CD4-positive, alpha-beta T cell treated with Interleukin-4 for 4 hours (primary cell): ENCODE measurements at places on chromosomes 16 and 17.

DNA sequence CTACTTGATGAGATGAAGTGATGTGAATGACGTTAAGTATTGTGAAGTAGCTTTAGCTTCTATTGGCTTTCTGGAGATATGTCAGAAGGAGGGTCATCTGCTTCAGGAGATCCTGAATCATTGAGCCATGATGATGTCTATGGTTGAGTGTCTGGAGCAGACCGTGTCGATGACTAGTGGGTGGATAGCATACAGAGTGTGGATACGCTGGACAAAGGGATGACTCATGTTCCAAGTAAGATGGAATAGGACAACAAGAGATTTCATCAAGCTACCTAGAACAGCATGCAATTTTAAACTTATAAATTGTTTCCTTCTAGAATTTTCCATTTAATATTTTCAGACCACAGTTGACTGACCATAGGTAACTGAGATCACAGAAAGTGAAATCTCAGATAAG is 116.1 kb upstream of the RBBP6 start:
- no peak for DNase-seq

- no peak for DNase-seq
Observed at GRCh38 chr16:85918436-85918835, 19.5 kb downstream of the IRF8 start.

- no peak for DNase-seq
Observed at GRCh38 chr16:25426829-25427228, 169.2 kb upstream of the ZKSCAN2 start.

GRCh38 chr16:67959536-67960329 is 8.7 kb downstream of the SLC12A4 start:
- DNase-seq = no peak

- DNase-seq = no peak
Observed at GRCh38 chr17:8479431-8479947, 43.8 kb downstream of the NDEL1 start.

DNA sequence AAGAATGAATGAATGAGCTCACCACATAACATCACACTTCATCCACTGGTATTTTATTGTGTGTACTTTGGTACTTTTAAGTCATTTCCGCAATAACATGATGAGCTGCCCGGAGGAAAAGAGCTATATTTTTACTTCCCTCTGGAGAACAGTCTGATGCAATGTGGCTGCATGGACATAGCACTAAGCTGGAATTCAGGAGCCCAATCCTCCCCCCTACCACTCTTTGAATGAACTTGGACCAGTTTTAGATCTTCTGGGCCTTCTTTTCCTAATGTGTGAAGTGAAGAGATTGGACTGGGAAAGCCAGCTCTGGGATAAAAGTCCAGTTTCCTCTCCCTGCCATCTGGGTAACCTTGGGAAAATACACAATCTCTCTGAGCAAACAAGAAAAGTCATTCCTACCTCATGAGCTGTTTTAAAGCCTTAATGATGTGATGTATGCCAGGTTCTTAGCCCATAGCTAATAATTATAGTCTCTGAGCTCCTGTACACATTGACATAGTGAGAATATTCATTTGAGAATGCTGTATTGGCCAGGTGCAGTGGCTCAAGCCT is 79.3 kb downstream of the ABCC12 start:
- DNase-seq = no peak

DNA sequence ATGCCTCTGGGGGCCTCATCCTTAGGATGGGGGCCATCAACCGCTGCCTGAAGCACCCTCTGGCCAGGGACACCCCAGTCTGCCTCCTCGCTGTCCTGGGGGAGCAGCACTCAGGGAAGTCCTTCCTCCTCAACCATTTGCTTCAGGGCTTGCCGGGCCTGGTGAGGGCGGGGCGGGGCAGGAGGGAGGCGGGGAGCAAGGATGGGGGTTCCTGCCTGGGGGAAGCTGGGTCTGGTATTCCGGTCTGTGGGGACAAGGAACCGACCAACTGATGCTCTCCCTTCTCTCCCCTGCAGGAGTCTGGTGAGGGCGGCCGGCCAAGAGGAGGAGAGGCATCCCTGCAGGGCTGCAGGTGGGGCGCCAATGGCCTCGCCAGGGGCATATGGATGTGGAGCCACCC is 2.0 kb downstream of the RNF112 start:
- no peak for DNase-seq

DNA sequence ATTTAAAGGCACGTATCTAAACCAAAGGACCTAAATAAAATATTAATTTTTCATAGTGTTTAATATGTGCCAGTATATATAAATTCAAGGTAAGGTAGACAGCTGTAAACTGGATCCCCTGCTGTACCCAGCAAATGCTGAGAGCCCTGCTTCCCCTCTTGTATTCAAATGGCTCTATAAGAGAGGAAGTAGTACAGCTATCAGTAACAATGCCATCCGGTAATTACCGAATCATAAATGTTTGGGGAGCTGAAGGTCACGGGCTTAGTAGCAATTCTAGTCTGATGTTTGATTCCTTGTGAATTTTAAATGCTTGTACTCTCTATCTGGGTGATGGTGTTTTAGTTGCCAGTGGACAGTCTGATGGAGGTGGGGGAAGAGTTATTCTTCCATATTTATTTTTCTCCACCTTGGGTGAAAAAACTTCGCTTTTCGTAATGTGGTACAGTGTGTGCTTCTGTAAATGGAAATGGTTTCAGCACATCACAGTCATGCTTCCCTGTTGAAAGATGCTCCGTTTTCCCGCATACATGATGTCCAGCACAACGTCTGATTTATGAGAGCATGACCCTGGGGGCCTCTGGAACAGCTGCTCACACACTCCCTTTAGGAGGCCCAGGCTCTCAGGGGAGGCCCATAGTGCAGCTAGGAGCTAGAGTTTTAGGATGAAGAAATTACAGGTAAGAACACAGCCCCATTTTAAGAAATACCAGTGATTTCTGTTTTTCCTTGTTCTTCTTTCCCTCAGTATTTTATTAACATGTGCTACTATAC is 423.9 kb downstream of the WWOX start:
- DNase-seq = no peak

GRCh38 chr17:62791767-62792446 is 16.2 kb downstream of the MARCHF10 start:
- no peak for DNase-seq

- DNase-seq = no peak
Observed at GRCh38 chr16:49405123-49405522, 31.5 kb downstream of the C16orf78 start.

DNA sequence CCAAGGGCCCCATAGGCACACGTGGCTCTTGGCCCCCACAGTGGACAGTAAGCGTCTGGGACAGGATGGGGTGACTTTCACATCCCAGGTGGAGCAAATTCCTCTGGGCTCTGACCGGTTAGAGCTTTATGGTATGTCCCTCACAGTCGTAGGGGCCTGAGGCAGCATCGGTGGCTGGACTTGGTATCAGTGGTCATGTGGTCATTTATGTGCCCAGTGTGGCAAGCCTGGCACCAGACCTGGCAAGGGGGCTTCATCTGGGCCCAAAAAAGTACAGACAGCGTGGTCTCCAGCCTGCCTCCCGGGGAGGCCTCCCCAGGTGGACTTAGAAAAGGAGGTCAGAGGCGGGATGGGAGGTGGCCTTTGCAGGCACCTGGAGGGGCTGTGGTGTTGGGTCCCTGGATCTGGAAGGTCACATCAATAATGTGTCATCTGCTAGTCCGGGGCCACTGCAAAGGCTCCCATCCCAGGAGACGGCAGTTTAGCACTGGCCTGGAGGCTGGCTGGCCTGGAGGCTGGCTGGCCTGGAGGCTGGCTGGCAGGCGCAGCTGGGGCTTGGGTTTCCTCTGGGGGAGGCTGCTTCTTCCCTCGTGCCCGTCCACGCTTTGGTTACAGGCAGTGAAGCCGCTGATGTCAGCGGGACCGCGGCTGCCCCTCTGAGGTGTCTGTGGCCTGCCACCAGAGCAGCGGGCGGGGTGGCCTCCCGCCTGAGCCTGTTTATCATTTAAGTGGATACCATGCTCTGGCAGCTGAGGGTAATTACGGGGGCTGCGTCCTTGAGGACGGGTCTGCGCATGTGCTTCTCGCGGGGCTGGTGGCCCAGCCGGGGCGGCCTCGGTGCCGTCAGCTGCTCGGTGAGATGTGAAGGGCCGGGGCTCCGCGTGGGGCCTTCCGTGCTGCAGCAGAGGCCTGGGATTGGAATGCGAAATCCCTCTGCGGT is 20.7 kb upstream of the CBX4 start:
- DNase-seq = no peak

- no peak for DNase-seq
Observed at GRCh38 chr17:15952048-15952532, 7.2 kb downstream of the ADORA2B start.

- no peak for DNase-seq
Observed at GRCh38 chr16:11034481-11034931, 90.1 kb downstream of the CLEC16A start.
